ENCODE measurements at places on chromosomes 4 and X.

DNA sequence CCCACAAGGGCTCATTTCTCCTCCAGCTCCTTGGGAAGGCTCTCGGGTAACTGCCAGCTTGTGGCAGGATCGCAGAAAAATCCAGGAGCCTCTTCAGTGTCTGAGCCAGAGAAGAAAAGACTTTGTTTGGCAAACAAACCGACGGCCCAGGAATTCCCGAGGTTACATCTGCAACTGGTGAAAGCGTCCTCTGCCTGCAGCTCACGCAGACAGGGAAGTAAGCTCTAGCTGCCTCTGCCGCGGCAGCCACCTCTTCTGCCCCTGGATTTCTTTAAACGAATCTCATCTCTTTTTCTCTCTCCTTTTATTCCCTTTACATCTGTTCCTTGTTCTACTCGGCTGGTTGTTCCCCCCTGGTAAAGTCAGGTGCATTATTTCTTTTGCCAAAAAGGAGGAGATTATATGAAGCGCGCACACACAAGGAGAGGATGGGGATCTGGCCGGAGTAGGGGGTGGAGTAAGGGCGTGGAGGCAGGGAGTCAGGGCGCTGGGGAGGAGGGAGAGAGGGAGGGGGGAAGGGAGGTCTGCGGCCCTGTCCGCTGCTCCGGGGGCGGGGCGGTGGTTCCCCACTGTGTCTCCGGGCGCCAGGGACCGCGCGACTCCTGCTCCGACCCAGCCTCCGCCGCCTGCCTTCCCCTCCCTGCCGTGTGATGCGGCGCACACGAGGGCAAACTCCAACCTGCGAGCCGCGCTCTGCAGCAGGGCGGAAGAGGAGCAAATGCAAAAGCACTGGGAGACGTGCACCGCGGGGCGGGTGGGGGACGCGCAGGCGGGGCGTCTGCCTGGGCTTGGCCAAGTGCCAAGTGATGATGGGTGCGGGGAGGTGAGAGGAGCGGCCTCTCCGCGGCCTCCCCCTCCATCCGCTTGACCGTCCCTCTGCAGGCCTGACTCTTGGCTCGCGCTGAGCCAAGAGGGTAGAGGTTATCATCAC, at the start of gene DCHS2:
DCHS2 (minus strand) TSS at position 459 of the 931 bp plus-strand sequence; CDS start at position 15, 444 bp downstream.
- peak; percentile 77 for DNase-seq

DNA sequence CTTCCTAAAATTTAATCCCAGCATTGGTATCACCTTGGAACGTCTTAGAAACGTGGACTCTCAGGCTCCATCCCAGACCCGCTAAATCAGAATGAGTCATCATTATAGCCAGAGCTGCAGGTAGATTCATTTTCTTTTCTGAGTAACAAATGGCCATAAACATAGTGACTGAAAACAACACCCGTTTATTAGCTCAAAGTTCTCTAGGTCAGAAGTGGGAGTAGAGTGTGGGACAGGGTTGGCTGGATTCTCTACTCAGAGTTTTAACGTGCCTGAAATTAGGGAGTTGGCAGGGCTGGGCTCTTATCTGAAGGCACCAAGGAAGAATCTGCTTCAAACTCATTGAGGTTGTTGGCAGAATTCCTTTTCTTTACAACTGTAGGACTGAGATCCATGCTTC, 101.8 kb upstream of the C1QTNF7 start:
- DNase-seq, result no peak

DNA sequence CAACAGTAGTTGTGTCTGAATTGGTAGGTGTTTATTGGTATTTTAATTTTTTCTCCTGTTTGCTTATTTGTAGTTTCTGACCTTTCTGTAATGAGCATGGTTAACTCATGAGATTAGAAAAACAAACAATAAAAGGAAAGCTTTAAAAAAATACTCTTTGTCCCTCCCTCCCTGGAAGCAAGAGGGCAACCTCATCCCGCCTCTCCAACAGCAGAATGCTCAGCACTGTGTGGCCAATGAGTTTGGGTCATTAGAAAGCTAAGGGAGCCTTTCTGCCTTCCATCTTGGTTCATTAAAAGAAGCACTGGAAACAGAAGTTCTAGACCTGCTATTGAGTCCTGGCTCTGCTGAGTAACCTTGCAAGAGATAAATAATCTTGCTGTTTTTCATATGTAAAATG, 33.9 kb downstream of the TRPC5 start:
- no peak for DNase-seq

DNA sequence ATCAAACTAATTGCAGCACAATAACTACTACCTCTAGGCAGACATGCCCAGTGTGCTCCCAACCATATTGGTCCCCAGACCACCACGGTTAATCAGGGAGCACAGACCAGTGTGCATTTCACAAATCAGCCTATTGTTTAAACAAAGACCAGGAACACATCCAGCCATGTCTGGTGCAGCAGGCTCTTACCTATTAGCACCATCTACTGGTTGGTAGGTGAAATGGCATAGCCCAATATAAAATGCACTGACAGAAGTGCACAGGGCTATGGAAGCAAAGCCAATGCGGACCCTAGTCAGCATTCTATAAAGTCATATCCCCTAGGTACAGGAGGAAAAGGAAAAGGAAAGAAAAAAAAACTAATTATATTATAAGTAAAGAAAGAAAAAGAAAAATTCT, 15.5 kb upstream of the CYLC1 start:
- DNase-seq, result peak; percentile 39

DNA sequence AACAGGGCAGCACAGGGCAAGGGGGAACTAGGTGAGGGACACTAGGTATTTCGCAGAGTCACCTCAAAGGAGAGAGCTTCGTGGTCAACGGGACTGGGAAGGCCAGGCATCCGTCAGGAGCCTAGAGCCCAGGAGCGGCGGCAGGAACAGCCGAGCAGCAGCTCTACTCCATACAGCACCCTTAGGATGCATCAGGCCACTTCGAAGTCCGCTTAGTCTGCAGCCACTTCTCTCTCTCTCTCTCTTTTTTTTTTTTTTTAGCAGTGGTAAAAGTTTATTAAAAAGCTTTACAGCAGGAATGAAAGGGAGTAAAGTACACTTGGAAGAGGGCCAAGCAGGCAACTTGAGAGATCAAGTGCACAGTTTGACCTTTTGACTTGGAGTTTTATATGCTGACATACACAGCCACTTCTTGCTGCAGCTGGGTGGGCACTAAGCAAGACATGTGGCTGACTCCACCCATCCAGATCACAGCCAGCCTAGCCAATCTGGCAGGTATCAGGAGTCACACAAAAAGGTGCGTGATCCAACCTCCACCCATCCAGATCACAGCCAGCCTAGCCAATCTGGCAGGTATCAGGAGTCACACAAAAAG, 209.7 kb upstream of the RADX start:
- DNase-seq, result no peak

DNA sequence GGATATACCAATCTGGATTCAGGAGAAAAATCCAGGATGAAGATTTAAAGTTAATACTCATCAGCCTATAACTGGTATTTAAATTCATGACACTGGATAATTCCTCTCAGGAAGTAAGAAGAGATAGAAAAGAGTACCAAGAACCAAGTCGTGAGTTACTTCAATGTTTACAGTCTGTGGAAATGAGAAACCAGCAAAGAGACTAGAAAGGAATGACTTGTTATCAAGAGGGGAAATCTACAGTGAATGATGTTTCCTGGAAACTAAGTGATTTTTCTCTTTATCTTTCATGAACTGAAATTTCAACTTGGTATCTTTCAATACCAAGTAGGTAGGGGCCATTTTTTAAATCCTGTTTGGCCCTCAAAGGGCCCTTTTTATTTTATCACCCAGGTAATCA, 217.9 kb upstream of the AFF2 start:
- DNase-seq, result no peak

DNA sequence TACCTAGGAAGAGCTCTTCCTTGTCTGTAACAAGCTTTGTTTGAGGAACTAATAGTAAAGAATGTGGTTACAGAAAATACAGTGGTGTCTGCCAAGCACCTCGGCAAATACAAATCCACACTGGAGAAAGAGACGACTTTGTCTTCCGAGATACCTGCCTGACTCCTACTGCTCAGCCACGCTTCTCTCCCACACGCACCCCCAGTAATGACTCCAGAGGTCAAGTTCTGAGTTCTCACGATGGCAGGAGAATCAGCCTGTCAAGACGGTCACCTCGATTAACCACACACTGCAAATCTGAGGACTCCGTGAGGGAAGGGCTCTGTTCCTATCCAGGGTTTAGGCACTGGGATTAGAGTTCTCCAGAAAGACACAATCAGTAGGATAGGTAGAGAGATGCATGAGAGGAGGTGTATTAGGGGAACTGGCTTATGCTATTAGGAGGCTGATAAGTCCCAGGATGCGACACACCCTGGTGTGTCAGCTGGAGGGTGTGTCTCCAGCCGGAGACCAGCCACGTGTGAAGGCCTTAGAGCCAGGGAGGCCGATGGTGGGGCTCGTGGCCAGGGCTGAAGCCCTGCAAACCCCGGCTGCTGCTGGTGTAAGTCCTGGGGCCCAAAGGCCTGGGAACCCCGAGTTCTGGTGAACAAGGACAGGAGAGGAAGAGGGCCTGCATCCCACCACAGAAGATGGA, 8.4 kb upstream of the TRIML2 start:
- no peak for DNase-seq

GRCh38 chr4:145545031-145545430, 63.4 kb downstream of the SMAD1 start:
- DNase-seq, result no peak

DNA sequence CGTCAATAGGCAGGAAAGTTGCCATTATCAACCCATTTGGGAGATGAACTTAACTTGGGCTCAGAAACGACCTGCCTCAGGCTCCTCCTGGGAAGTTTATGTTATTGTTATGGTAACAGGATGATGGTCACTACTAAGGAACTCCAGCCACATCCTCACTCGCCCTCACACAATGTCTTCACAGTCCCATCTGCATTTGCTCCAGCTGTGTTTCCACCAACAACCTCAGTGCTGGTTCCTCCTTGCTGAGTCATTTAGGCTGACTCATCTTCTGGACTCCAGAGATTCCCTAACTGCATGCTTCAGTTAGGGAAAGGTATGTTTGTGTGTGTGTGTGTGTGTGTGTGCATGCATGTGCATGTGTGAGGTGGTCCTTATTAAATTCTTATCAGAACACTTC, 293.4 kb upstream of the BOD1L1 start:
- no peak for DNase-seq

- no peak for DNase-seq
These were observed 454 bp downstream of the LETM1 start for GRCh38 chr4:1855333-1856070.

- DNase-seq, result no peak
These were observed 28.3 kb upstream of the SMS start for GRCh38 chrX:21912220-21912619.
